ENCODE measurements at places on chromosomes 2 and 18.

DNA sequence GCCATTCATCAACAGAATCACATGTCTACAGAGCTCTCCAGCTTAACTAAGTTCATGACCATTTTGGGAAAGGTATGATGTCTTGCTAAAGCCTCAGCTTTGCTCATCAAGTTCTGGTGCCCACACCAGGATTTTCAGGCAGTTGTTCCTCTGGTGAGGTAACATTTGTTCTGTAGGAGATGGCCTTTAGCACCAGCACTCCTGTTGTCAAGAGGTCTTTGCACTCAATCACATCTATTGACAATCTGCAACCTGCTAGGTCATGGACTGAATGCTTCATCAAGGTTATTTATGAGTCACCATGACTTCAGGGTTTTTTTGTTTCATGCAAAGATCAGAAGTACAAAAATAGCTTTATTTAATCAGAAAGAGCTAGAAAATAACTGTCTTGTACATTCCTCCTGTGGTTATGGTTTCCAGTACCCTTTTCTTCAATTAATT, 36.6 kb upstream of the VIT start:
- no peak for DNase-seq

DNA sequence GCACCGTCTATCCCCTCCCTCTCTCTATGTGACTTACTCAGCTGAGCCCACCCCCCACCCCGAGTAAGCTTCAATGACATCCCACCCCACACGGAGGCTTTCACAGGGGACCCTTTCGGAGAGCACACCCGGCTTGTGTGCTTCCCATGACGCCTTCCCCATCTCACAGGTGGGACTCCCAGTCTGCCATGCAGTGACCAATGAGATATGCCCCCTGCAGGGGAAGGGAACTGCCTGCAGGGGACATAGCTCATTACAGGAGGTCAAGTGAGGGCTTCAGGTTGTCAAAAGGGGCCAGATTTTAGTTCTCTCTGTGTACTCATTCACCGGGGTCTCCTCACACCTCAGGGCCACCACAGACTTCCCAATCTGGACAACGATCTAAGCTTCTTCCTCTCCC, 112.6 kb downstream of the GAREM1 start:
- no peak for DNase-seq

DNA sequence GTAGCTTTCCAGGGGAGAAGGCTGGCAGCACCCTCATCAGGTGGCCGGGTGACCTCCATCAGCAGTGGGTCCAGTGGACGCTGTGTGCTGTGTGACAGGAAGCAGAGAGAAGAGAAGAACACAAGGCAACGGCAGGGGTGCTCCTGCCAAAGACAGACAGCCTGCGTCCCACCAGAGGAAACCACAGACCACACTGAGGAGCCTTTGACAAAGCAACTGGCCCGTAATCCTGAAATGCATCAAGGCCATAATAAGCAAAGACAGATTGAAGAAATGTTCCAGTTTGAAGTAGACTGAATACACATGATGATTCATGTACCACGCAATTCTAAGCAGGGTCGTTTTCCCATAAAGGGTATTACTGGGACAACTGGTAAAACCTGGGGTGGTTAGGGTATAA, 172.4 kb downstream of the FBXO15 start:
- no peak for DNase-seq

DNA sequence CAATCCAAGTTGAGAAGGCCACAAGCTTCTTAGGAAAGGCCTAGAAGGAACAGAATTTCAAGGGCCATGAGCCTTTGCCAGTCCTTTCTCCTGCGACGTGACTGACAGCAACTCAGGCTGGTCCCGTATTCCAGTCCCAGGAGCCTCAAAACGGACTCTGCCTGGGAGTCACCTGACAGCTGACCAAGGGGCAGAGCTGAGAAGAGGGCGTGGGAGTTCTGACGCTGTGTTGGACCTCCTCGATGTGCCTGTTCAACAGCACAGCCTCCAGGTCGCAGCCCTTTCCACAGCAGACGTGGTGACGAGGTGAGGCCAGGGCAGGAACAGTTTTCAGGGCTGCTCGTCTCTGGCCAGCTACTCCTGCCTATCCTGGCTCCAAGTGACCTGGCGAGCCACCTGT, 37.6 kb downstream of the CENPO start:
- no peak for DNase-seq

DNA sequence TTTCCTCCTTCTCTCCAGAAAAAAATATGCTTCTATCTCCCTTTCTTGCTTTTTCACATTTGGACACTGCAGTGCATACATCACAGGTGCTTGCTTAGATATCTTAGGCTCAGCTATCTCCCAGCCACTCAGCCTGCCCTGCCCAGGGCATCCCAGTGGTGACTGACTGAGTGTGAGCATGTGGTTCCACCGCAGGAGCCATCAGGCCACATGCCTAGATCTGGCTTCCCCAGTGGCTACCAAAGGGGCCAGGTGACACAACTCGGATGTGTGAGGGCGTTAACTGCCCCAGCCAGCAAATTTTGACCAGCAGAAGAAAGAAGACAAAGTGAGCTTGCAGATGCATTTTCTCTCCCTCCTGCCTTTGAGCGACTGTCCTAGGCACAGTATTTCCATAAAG, 25.5 kb downstream of the SP5 start:
- DNase-seq = no peak

DNA sequence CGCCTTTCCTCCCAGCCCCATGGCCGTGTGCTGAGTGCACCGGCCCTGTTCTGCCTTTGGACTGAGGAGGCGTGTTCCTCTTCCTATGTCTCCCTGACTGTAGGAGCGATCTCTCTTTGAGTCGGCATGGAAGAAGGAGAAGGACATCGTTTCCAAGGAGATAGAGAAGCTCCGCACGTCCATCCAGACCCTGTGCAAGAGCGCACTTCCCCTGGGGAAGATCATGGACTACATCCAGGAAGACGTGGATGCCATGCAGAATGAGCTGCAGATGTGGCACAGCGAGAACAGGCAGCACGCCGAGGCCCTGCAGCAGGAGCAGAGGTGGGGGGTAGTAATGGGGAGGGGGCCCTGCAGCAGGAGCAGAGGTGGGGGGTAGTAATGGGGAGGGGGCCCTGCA, 29.4 kb upstream of the ASB1 start:
- no peak for DNase-seq

- DNase-seq = no peak
Observed at GRCh38 chr2:215705771-215706361, 270.0 kb upstream of the FN1 start.

DNA sequence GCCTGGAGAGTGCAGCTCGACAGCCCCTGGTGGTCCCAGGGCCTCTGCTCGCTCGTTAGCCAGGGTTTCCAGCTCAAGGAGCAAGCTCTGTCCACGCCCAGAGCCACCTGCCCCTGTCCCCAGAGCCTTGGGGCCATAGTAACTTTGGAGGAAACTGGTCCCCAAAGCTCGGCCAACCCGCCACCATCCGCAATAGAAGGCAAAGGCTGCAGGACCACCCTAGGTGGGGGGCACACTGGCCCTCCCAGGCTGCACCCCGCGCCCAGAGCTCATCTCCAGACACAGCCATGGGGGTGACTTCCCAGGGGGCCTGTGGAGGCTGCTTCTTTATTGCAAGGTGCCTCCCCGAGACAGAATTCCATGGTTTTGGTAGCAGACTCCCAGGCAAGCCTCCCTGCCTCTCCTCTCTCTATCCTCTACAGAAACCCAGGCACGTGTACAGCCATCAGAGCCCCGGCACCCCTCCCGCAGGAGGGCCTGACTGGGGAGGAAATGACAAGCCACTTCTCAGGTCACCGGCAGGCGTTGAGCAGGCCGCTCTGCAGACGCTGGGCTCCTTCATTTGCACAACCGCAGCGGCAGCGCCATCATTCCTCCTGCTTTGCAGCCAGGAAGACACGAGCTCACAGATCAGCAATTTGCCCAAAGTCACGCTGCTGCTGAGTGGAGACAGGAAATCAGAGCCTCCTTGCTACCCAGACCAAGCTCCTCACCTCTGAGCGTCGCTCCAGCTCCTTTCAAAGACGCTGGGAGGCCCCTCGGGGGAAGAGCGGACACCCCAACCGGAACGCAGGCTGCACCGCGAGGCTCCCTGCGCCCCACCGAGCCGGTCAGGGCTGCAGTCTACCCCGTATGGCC, 80.2 kb downstream of the NDUFA10 start:
- DNase-seq = no peak

- no peak for DNase-seq
Observed at GRCh38 chr2:168194784-168195522, 52.4 kb downstream of the STK39 start.

- no peak for DNase-seq
Observed at GRCh38 chr2:178449700-178450523, 1.1 kb downstream of the PRKRA start.

GRCh38 chr2:83006961-83007360, 1452.1 kb downstream of the SUCLG1 start:
- no peak for DNase-seq

GRCh38 chr2:78051480-78051879, 529.3 kb upstream of the LRRTM4 start:
- DNase-seq = no peak

DNA sequence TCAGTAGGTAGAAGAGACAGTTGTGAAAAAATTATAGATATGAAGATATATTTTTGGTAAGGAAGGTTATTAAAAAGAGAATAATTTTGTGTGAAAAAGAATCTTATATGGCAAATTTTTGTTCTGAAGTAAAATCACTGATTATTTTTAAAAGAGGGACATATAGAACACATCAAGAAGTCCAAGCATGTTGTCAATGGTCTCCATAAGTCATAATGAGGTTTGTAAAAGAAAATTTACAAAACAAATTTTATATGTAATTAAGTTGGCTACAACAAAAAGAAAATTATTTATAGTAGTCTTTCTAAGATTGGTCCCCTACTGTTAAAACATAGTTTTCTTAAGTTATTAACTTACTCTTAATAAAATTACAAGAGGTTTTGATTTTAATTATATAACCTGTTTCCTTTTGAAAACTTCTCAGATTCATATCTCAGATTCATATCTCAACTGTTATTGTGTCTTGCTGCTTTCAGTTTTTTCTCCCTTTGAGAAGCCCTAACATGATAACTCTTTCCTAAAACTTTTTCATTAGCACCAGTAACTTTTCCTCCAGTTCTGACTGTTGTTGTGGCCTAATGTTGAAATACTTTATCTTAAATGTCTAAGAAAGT, 81.2 kb downstream of the SH3YL1 start:
- no peak for DNase-seq

DNA sequence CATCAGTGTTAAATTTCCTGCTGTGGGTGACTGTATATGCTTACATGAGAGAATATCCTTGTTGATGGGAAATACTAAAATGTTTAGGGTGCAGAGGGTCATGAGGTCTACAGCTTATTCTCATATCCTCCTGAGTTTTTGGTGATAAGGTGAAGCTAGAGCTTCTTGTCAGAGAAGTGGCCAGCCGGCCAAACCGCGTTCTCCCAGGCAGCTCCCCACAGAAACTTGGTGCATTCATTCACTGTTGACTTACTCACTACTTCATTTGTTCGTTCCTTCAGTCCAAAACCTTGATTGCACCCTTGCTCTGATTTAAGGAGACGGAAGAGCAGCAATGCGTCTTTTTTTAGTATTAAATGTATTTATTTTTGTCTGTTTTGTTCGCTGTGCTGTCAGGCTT, 8.7 kb downstream of the SNED1 start:
- DNase-seq = no peak
